Right renal pelvis (tissue), 4 donors: ENCODE measurements at places on chromosomes 7 and 10.

- DNase-seq: no peak
Measured at GRCh38 chr10:21926358-21926925, 77.1 kb downstream of the DNAJC1 start.

GRCh38 chr7:30471205-30471604 lies 7.4 kb downstream of the NOD1 start:
- DNase-seq: no peak

DNA sequence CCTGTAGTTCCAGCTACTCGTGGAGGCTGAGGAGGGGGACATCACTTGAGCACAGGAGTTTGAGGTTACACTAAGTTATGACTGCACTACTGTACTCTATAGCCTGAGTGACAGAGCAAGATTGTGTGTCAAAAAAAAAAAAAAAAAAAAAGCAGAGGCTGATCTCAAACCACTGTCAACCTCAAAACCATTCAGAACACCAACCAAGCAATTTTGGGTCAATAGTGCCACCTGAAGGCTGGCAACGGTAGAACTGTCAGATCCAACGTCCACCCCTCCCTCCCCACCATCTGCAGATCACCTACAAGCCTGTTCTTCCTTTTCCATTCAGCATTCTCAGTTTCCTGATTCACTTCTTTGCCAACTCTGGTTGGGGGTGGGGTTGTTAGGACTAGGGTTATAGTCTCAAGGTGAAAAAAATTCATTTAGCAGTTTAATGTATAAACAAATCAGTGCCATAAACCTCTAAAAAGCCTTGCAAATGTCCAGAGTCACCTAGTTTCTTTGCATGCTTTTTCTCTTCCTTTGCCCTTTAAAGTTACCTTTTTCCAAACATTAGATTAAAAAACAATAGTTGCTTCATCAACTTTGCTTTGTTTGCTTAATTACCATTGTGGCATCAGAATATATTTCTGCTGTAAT lies 2.6 kb downstream of the MRPS33 start:
- DNase-seq: peak; percentile 52

- no peak for DNase-seq
Measured at GRCh38 chr10:131206111-131206995, 105.2 kb downstream of the TCERG1L start.

- DNase-seq: no peak
Measured at GRCh38 chr10:61987537-61987936, 86.0 kb downstream of the ARID5B start.

DNA sequence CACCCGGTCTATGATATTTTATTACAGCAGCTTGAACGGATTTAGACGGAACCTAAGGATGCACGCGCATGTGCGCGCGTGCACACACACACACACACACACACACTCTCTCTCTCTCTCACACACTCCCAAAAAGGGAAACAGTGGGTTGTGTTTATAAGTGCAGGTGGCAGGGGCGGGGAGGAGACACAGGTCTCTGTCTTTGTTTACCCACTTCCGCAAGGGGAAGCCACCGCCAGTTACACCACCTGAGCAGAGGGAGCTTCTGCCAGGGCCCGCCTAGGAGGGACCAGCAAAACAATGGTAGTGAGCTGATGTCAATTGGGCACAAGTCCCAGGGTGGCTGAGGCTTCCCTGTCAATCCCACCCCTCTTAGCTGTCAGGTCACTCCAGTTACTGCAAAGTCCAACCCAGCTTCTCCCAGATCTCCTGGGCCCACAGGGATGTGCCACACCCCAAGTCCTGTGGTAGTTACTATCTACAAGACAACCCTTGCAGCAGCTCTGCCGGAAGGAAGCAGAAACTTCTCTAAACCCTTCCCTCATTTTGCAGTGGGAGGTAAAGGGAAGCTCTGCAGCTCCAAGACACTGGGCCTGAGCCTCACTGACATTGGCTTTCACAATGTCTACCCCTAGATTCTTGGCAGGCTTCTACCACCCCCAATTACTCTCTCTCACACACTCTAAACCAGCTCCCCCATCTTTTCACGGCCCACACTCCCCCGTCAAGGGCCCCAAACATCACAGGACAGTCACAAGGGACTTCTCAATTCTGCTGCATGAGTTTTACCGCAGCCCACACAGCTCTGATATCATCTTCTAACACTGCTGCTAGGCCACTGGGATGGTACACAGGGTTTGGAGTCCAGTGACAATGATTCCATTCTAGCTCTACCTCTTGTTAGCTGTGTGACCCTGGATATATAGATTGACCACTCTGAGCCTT lies 17.6 kb downstream of the ANXA11 start:
- no peak for DNase-seq

- no peak for DNase-seq
Measured at GRCh38 chr10:72242675-72243074, 26.6 kb upstream of the ASCC1 start.
